Activated B cell treated with CpG ODN at 0.5 μM for 24 hours (primary cell): ENCODE measurements at places on chromosomes 12 and 14. TPM values are rescaled to one million over a fixed set of nuclear protein-coding genes. Genes with fewer than 3 reads are reported as not detected.

- no peak for DNase-seq
Observed at GRCh38 chr14:69985463-69985862, 106.2 kb downstream of the SMOC1 start.

DNA sequence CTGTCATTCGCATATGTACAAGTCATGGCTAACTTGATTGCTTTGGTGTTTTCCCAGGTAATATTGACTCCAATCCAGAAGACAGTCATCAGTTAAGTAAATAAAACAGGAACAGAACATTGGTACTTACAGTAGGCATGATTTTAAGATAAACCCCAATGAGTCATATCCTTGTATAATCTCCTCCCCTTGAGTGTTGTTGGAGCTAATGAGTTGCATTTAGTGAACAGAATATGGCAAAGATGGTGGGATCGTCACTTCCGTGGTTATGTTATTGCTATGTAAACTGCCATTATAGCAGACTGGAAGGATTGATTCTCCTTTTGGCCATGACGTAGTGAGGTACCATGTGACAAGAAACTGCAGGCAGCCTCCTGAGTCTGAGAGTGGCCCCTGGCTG is 102.2 kb downstream of the TMX1 start:
- no peak for DNase-seq

DNA sequence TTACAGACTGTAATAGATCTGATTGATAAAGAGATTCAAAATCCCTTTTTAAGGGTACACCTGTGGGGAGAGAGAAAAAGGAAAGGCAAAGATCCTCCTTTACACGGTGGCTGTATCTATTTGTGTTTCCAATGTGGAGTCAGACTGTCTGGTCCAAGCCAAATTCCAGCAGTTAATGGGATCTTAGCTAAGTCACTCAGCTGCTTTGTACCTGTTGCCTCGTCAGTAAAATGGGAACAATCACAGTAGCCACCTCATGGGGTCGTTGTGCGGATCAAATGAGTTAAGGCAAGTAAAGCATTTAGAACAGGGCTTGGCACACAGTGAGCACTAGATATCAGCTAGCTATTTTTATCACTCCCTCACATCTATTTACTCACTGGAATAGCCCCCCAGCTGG is 46.9 kb downstream of the EFCAB11 start:
- no peak for DNase-seq

DNA sequence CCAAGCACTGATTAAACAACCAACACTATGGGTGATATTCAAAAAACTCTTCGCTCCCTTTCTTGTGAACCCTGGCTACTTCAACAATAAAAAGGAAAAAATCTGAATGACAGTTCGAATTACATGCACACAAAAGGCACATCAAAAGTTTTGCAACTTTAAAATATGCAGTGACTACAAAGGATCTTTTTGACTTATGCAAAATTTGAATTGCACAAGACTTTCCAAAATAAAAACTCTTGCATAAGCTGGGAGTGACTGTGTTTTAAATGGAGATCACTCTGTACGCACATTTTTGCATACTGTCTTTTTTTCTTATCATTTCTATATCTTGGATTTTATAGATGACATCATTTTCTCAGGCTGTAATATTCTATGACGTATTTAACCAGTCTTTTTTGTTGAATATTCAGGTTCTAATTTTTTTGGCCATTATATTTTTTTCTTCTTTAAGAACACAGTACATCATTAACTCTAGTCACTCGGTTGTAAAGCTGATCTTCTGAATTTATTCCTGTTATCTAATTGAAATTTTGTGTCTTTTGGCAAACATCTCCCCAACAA is 667.6 kb upstream of the TBX3 start:
- no peak for DNase-seq

GRCh38 chr14:71582705-71583104 is 349.5 kb upstream of the RGS6 start:
- no peak for DNase-seq

- no peak for DNase-seq
Observed at GRCh38 chr12:128754275-128754674, 69.5 kb downstream of the SLC15A4 start.

DNA sequence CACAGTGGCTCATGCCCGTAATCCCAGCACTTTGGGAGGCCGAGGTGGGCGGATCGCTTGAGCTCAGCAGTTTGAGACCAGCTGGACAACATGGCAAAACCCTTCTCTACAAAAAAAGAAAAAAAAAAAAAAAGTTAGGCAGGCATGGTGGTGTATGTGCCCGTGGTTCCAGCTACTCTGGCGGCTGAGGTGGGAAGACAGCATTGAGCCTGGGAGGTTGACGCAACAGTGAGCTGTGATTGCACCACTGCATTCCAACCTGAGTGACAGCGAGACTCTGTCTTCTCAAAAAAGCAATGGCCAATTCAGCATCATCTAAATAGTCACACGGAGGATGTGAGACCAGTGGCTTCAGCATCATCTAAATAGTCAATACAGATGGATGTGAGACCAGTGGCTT is 10.4 kb upstream of the SAMD4A start:
- no peak for DNase-seq

DNA sequence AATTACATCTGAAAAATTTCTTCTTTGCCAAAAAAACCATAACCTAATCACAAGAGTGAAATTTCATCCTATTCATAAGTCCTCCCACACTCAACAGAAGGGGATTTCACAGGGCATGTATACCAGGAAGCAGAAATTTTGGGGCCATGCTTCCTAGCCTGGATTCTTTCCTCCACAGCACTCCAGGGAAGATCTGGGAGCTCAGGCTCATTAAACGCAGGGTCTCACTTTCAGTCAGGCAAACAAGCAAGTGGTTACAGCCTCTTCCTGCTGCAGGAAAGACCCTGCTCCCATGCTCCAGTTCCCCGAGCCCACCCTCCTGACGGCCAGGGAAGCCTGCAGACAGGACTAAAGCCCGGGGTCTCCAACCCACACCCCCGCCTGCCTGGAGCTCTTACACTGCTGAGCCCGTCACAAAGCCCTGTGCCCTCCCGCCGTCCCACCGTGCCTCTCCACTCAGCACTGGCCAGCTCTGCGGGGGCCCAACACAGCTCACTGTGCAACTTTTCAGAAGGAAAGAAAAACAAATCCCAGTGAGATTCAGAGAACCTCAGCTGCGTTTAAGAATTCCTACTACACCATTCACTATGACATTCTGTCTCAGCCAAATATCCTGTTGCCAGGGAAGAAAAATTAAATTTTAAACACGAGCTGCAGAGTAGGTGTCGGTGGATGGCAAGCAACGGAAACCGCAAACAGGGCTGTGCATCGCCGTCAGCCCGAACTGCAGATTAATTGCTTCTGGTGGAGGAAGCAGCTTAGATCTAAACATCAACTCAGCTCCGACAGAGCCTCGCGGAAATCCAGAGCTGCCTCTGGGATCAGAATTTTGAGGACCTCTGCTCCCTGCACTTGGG is 106.7 kb upstream of the SFSWAP start:
- no peak for DNase-seq

GRCh38 chr14:38500125-38500524 is 244.2 kb upstream of the CLEC14A start:
- no peak for DNase-seq

GRCh38 chr14:39266525-39266870 is 32.8 kb downstream of the MIA2 start:
- no peak for DNase-seq

DNA sequence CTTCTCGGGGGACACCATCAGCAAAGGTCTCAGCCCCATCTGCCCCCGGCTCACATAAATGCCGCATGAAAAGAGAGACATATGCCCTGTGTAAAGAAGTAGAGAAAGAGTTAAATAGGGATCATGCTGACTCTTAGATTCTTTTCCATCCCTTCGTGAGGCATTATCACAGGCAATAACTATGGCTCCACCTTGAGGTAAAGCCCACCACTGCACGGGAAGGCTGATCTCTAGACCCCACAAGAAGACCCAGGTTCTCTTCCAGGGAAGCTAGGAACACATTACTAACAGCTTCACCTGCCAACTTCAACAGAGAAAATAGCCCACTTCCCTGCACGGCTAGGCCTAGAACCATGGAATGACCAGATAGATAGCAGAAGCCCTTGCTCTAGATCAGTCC is 14.1 kb upstream of the NOP2 start:
- no peak for DNase-seq

DNA sequence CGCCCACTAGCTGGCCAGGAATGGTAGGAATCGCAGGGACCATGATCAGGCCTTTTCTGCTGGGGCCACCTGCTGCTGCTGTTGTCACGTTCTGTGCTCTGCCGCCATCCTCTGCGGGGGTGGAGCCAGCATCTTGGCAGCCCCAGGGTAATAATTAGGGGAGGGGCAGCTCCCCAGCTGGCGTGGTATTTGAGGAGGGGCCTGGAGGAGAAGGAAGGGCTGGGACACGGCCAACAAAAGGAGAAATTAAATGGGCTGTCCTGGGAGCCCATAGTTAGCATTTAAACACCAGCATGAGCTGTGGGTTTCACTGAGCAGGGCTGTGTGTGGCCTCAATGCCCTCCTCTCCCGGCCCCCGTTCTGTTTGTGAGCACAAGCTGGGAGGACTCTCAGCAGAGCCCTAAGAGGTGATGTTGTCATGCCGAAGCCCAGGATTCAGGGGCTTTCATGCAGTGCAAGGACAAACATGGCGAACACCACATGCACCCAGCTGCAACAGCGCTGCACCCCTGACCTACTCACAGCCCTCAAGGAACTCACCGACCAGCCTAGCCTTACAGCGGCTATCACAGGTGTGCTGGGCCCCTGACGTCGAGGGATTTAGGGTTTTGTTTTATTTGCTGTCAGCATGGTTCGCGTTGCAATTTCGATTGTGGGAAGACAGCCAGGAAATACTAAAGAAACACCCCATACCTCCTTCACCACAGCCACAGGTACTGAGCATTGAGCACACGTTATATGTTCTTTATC is 324.3 kb downstream of the CACNA1C start:
- no peak for DNase-seq

DNA sequence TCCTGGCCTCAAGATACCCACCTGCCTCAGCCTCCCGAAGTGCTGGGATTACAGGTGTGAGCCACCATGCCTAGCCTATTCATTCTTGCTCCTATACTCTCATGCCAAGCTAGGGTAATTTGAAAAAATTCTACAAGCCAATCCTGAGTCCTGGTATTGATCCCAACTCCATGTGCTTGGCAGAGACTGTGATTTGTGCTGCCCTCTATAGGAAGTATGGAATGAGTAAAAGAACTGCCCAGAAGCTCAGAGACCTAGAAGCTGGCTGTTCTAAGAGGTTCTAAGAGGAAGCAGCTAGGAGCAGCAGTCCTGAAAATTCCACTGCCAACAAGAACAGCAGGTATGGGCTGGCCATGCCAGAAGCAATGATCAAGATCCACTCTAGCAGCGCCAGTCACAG is 402.5 kb downstream of the PCNX1 start:
- no peak for DNase-seq

GRCh38 chr14:21087294-21088091 is 11.0 kb downstream of the ZNF219 start:
- no peak for DNase-seq

DNA sequence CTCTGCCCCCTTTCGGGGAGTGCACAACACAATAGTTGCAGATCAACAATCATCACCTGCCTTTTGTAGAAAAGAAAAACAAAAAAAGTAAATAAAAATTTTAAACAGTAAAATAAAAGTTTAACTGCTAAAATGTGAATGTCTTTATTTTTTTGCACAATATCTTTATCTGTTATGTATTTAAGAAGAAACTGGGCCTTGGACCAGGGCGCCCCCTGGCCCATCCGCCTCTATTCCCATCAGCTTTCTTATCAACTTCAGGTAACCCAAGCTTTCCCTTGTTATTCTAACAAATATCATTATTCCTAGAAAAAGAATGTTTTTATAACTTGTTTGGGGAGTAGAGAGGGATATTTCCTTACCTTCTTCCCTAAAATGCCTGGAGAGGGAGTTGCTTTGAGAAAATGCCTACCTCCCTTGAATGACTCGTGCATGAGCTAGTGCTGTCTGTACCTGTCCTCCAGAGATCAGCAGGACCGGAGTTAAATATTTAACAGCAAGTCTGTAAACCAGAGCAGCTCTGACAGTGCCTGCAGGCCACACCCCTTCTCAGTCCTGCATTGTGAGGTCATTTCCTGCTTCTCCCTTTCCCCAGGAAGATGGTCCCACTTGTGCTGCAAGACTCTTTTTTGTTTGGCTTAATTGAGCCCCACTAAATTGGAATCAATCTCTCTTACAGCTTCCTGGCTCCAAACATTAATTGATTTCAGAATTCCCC is 192.8 kb upstream of the RGS6 start:
- no peak for DNase-seq

DNA sequence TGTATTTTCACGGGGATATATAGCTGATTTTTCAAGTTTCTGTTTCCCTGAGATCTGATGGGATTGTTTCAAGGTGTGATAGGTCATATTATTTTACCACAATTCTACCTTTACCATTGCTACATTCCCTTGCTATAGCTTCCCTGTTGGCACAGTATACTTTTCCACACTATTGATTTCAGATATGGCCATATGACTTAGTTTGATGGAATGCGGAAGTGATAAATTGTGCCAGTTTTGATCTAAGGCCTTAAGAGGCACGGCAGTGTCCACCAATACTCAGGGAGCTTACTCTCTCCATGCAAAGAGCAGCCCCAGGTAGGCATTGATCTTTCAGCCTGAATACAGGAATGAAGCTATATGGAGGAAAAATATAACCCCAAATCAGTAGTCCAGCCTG is 315.7 kb downstream of the SLC16A7 start:
- no peak for DNase-seq

DNA sequence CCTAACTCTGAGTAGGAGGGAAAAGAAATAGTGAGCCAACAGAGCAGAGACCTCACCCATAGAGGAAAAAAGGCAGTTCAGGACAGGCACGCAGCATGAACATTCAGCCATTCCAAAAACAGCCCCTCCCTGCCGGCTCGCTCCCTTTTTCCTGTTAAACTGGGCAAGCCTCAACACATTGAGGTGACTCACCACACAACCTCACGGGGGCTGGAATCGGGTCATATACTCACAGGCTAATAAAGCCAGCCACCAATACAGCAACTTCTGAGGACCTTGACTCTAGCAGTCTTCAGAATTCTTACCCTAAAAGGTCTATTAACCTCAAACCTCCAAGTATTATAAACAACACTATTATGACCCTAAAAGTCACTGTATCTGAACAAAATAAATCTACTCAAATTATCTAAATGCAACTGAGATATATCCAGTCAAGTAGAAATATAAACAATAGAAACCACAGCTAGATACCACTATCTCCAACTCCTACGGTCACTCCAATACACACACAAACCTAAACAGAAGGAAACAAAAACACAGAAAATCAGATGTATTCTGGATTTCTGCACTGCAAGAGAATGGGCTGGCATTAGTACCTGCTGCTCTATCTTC is 6.3 kb downstream of the YBX3 start:
- no peak for DNase-seq

- DNase-seq = no peak
Observed at GRCh38 chr12:104505095-104505818, 48.5 kb downstream of the CHST11 start.

Gene TEX52
- total RNA-seq = not detected in 2 replicates

Gene VRTN
- total RNA-seq = not detected in 2 replicates

Gene LHX5
- total RNA-seq = not detected in 2 replicates

Gene IFI27L1
- 9.2 and 11.4 TPM in 2 replicates for total RNA-seq

Gene PAH
- total RNA-seq = not detected in 2 replicates

Gene ACOT4
- 0.60 and 1.2 TPM in 2 replicates for total RNA-seq

Gene SRRM4
- total RNA-seq = not detected in 2 replicates

Gene PUS7L
- total RNA-seq = 16.1 and 19.9 TPM in 2 replicates

Gene SYNDIG1L
- not detected in 2 replicates for total RNA-seq
